ENCODE measurements at places on chromosomes 6 and 20. TPM values are rescaled to one million over a fixed set of nuclear protein-coding genes. Genes with fewer than 3 reads are reported as not detected.

The TRIM40 gene
- under 0.01 TPM for total RNA-seq

The NKX2-4 gene
- total RNA-seq: not detected

The OR2H2 gene
- total RNA-seq: under 0.01 TPM

The PPP1R16B gene
- total RNA-seq: 10.8 TPM

The RAET1L gene
- not detected for total RNA-seq

The SLCO4A1 gene
- 15.3 TPM for total RNA-seq

The MYLK2 gene
- under 0.01 TPM for total RNA-seq

The MEI4 gene
- 1.3 TPM for total RNA-seq

The PPP1R3D gene
- 8.1 TPM for total RNA-seq

The APOBEC2 gene
- not detected for total RNA-seq

DNA sequence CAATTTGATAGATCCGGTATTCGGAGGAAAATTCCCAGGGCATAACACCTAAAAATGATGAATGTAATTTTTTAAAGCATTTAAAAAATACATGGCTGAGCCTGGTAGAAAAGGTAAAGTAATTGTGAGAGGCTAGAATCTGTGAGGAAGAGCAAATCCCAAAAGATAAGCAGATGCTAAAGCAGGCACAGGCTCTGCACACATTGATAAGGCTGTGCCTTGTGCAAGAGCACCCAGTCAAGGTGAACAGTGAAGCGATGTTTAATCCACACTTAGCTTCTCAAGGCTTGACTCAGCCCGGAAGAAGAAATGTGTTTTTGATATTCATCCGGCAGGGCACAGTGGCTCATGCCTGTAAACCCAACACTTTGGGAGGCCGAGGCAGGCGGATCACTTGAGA, 5.1 kb upstream of the EPB41L2 start:
- no peak for DNase-seq

DNA sequence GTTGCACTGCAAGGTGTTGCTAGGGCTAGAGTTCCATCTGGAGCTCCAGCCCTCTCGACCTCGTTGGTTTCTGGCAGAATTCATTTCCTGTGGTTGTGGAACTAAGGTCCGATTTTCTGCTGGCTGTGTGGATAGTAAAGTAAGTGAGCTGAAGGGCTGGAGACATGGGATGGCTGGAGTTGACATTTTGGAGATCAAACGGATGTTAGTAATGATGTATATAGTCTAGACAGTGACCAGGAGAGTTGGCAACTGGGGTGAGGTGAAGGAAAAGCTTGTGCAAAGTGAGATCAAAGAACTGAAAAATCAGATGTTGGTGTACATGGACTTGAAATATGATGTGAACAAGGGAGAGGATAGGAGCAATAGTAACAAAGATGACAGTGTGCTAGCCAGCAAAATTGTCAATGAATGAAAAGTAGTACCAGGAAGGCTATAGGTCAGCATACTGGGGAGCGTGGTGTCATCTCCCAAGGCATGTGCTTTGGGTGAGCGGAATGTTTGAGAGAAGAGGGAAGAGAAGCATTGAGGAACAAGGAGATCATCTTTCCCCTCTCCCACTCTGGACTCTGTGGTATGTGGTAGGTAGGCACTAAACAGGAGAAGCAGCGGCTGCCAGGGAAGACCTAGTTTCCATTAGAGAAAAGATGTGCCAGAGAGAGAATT, 7.8 kb downstream of the QRSL1 start:
- DNase-seq: no peak

- DNase-seq: no peak
Measured at GRCh38 chr6:33769248-33769821, 19.6 kb downstream of the LEMD2 start.

DNA sequence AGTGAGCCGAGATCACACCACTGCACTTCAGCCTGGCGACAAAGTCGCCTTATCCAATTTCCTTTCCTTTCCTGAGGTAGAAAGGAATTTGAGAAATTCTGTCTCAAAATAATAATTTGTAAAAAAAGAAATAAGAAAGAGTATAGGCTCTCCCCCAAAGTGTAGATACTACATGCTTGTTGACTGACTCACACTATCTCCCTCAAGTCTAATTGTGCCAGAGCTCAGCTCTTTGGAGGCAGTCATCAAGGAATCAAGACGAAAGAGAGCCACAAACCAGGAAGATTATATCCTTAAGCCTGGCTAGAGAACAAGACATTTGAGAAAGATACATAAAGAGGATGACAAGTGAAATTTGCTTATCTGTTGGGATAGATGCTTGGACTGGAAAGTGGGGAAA, 3.7 kb upstream of the FKBPL start:
- no peak for DNase-seq

DNA sequence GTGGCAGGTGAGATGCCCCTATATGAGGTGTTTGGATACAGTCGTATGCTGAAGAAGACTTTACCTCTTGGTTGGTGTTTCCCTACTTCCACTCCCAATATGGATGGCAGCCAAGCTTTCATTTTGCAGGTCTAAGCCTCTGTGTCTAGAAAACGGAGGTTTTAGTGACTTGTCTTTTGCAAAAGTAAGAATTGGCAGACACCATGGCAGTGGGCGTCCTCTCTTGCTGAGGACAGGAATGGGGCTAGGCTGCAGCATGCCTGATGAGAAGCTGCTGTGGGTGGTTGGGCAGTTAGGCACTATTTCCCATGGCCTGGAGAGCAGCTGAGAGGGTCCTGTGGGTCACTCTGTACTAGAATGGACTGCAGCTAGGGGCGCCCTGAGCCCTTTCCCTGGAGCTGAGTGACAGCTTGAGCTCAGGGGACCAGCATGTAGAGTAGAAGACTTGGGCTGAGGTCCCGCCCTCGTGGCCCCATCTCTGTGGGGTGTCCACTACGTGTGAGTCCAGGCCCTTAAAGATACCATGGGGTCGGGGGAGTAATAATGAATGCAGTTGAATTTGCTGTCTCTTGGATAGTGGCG, 127.4 kb downstream of the CDH26 start:
- no peak for DNase-seq

DNA sequence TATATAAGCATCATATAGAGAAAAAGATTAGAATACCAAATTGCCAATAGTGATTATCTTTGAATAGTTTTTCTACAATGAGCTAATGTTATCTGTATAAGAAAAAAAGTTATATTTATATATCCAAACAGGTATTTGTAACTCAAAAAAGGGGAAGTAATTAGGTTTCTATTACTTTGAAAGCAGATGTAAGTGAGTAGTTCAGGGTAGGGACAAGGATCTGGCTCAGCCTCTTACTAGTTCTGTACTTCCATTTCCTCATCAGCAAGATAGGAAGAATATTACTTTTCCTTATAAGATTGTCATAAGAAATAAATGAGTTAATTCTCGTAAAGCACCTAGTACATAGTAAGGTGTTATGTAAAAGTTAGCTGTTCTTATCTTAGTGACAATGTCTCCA, 32.2 kb downstream of the AHI1 start:
- no peak for DNase-seq

DNA sequence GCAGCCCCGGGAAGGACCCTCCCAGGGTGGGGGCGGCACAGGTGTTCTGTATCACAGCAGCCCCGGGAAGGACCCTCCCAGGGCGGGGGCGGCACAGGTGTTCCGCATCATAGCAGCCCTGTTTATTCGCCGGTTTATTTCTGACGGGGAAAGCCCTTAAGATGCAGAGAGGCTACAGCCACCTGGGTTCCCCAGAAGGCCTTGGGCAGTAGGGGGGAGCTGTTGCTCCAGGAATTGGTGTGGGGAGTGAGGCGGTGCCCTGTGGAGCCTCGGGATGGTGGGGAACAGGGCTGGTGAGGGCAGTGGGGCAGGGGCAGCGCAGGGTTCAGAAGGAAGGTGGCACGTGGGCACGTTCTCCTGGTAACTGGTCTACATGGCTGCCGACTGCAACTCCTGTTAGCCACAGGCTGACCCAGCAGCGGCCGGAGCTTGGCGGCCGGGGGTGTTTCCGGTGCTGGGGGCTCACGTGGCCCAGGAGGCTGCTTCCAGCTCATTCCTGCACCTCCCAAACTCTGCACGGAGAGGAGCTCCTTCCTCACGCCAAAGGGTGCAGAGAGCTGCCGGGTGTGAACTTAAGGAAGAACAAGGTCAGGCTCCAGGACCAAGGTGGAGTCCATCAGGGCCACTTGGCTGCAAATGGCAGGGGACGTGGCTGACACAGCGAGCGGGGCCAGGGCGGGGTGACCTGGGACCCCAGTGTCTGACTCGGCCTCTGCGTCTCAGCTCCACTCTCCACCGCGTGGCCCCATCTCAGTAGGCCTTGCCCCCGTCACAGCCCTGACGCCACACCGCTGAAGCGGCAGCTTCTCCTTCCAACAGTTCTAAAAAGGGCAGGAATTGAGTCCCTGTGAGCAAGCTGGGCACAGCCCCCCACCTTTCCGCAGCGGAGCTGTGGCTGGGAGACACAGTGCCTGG, 13.2 kb downstream of the SLCO4A1 start:
- DNase-seq: no peak

DNA sequence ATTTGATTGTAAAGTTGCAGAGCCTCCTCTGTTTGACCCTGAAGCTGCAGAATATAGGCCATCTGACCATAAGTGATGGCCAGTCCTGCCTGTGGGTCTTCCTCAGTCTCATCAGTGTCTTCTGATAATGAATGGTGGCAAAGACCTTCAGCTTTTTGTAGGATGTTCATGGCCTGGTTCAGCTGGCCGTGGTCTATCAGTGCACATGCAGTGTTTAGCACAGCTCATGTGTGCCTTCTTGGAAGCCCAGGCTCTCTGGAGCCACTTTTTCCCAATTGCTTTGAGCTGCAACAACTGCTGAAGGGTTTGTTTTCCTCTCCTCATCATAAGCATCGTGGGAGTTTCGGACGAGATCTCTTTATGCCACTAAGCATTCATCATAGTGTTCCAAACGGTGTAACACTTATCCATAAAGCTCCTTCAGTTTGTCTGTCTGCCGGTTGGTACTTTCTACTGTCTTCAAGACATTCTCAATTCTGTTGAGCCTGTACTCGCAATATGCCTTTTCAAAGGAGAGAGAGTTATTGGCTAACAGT, 70.1 kb upstream of the TULP4 start:
- no peak for DNase-seq

DNA sequence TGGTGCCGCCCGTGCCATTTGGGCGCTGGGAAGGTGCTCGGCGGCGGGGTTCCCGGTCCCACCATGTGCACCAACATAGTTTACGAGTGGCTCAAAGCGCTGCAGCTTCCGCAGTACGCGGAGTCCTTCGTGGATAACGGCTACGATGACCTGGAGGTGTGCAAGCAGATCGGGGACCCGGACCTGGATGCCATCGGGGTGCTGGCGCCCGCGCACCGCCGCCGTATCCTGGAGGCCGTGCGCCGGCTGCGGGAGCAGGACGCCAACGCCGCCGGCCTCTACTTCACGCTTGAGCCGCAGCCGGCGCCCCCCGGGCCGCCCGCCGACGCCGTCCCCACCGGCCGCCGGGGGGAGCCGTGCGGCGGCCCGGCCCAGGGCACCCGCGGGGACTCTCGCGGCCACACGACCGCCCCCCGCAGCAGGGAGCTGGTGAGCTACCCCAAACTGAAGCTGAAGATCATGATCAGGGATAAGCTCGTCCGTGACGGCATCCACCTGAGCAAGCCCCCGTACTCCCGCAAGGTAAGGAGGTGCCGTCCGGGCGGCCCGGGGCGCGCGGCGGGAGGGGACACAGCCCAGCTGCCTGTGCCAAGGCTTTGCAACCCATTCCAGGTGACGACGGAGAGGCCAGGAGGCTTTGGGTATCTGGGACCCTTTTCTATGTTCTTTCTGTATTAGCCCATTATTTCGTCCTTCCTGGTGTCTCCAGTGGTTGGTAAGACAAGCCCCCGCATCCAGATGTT, 547 bp downstream of the SAMD5 start:
- no peak for DNase-seq

GRCh38 chr20:54323227-54323734, 115.4 kb downstream of the PFDN4 start:
- no peak for DNase-seq
